ENCODE measurements at places on chromosomes 2 and 18. TPM values are rescaled to one million over a fixed set of nuclear protein-coding genes. Genes with fewer than 3 reads are reported as not detected.

Gene CPSF3
- total RNA-seq, result 43.9 TPM

Gene SP140
- not detected for total RNA-seq

Gene DNAJC5G
- total RNA-seq, result not detected

Gene ANKRD30BL
- total RNA-seq, result not detected

Gene GFPT1
- total RNA-seq, result 25.4 TPM

Gene TPO
- total RNA-seq, result not detected

Gene LIPT1
- 4.2 TPM for total RNA-seq

Gene LAMA1
- total RNA-seq, result 16.5 TPM

Gene NAT8
- total RNA-seq, result not detected

Gene KCNS3
- 0.34 TPM for total RNA-seq

Gene ADAM23
- total RNA-seq, result 5.7 TPM

Gene POTEF
- total RNA-seq, result not detected

Gene C2orf92
- total RNA-seq, result 0.93 TPM

Gene TNFAIP6
- 19.3 TPM for total RNA-seq

Gene HJURP
- 2.6 TPM for total RNA-seq

Gene INPP5D
- 0.10 TPM for total RNA-seq

Gene UNC80
- not detected for total RNA-seq

Gene CCDC178
- 0.83 TPM for total RNA-seq

Gene ALLC
- total RNA-seq, result not detected

Gene DLGAP1
- not detected for total RNA-seq

Gene SERPINB13
- not detected for total RNA-seq

Gene CABLES1
- 8.8 TPM for total RNA-seq

Gene DSG4
- not detected for total RNA-seq

Gene CYP27C1
- not detected for total RNA-seq

Gene REG1B
- not detected for total RNA-seq

Gene CAVIN2
- total RNA-seq, result 15.7 TPM

Gene TUBA3E
- not detected for total RNA-seq
